ENCODE measurements at places on chromosomes 1 and 21.

DNA sequence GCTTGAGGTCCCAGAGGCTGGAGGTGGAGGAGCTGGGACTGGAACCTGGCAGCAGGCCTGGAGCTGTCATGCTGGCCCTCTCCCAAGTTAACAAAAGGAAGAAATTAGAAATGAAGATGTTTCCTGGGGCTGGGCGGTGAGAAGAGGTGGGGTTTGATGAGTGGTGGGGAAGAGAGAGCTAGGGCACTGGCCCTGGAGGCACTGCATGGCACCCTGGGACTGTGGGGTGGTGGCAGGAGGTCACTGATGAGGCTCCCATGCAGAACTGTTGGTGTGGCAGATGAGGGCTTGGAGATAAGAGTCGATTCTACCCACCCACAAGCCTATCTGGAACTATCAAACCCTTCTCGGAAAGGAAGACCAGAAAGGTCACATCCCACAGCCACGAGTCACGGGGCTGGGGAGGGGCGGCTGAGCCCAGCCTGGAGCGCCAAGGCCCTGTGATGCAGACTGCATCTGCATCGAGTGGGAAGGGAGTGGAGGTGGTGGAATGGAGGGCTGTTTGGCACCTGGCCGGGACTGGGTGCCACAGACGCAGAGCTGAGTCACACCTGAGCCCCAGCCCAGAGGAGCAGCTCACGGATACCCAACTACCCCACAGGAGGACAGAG, 29.4 kb downstream of the MRPL37 start:
- DNase-seq, result peak; percentile 70

- no peak for DNase-seq
Observed at GRCh38 chr1:19466112-19466561, 19.2 kb downstream of the CAPZB start.

GRCh38 chr1:94608142-94608851, 66.7 kb upstream of the F3 start:
- no peak for DNase-seq

- no peak for DNase-seq
Observed at GRCh38 chr1:165423136-165423535, 21.8 kb downstream of the RXRG start.

- DNase-seq, result peak; percentile 68
Observed at GRCh38 chr1:183633676-183634343, 1.8 kb downstream of the ARPC5 start.

DNA sequence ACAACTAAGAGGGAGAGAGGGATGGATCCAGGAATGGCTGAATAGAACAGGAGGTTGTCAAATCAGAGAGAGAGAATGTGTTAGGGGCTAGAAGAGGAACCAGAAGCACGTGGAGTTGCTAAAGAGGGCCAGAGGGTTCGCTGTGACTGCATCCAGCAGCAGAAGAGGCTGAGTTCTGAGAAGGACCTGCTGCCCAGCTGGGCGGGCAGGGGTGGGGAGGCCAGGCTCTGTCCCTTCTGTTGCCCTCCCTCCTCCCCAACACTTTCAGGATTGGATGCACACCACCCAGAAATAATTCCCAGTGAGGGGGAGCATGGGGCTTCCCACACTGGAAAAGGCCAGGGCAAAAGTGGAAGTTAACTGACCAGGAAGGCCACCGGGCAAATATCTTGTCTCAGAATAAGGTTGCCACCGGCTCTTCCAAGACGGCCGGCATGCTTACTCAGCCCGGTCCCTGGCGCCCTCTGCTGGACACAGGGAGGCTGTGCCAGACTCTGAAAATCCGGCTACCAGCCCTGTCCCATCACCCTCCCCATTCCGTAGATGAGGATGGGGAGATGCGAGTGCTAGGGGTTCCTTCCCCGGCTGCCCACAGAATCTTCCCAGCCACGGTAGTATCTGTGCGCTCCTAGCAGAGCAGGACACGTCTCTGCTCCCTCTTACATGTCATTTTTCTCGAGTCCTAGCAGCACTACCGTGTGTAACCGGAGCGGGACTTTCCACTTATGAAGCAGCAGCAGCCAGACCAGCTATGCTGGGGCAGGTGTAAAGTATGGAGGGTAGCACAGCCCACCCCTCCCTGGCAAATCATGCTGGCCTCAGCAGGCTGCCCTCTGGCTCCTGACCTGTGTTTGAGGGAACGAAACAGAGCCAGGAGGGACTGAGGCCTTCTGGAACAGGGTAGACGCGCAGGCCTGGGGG, 46.8 kb upstream of the A3GALT2 start:
- peak; percentile 81 for DNase-seq

DNA sequence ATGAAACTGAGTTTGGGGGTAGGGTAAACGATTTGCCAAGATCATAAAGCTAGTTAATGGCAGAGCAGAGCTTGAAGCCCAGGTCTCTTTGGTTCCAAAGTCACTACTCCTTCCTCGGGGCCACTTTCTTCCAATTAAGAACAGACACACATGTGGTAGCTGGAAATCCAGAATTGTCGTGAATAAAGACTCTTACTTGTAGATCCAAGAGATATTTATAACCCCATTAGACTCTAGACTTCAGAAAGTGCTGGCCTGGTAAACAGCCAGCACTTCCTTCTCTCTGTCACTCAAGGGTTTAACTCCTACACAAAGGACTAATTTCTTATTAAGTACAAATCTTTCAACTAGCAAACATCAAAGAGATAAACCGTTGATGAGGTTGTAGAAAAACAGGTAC, 2.7 kb downstream of the FAM163A start:
- no peak for DNase-seq

DNA sequence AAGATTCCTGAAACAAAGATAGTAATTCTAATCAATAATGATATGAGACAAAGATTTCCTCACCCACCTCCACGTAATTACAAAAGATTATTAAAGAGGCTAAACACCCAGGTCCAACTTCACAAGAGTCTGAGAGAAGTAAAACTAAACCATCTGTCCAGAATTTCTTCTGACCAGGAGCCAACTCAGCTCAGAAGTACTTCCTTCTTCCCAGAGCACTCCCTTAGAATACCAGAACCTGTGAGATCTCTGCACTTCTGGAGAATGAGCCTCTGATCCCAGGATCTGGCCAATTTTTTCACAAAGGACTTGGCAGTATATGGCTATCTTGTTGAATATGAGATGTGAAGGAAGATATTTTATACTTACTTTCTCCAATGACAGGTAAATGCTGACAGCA, 120.6 kb upstream of the PALMD start:
- no peak for DNase-seq

- DNase-seq, result peak; percentile 35
Observed at GRCh38 chr1:150995896-150996295, 10.8 kb downstream of the MINDY1 start.

GRCh38 chr21:45150638-45151131, 76.3 kb downstream of the ADARB1 start:
- DNase-seq, result no peak

- DNase-seq, result peak; percentile 93
Observed at GRCh38 chr1:221698579-221699349, 43.1 kb downstream of the DUSP10 start.

DNA sequence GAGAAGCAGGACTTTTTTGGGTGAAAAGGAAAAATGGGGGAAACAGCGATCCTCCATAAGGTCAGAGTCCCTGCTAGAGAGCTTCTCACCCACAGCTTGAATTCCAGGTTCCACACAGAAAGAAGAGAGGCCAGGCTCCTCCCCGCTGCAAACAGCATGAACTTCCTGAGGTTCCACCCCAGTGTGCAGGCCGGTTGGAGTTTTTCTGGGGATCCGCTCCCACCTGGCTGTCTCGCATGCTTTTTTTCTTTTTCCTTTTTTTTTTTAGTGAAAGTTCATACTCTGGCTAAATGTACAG, 595.1 kb upstream of the ZP4 start:
- no peak for DNase-seq

DNA sequence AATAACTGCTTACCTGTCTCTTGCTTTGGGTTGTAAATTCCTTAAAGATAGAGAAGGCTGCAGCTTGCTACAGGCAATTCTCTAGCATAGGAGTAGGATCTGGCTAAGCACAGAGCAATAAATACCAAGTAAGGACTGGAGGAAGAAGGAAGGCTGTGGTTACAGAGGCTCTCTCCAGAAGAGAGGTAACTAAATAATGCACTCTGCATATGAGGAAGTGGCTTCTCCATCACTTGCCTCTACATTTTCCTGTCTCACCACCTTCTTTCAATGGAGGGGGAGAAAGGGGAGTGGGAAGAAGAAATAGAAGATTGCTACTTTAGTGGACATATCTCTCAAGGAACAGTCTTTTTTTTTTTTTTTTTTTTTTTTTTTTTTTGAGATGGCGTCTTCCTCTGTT, 60.9 kb upstream of the LAX1 start:
- no peak for DNase-seq

DNA sequence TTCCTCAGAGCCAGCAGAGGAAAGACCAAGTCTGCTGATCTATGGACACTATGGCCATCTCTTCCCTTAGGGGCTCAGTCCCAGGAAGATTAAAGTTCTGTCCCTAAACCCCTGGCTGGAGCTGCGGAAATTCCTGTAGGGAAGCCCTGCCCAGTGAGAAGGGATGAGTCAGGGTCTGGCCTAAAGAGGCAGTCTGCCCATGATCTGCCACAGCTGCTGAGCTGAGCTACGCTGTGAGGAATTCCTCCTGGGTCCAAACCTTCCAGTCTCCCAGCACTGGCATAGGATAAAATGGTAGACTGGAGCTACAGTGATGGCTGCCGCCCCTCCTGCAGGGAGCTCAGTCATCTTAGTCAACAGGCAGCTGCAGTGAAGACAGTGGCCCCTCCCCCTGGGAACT, 213.7 kb downstream of the BRINP2 start:
- no peak for DNase-seq

GRCh38 chr1:61523229-61523628, 201.7 kb downstream of the TM2D1 start:
- no peak for DNase-seq

GRCh38 chr1:23343221-23344110, 618 bp downstream of the HNRNPR start:
- DNase-seq, result peak; percentile 69

DNA sequence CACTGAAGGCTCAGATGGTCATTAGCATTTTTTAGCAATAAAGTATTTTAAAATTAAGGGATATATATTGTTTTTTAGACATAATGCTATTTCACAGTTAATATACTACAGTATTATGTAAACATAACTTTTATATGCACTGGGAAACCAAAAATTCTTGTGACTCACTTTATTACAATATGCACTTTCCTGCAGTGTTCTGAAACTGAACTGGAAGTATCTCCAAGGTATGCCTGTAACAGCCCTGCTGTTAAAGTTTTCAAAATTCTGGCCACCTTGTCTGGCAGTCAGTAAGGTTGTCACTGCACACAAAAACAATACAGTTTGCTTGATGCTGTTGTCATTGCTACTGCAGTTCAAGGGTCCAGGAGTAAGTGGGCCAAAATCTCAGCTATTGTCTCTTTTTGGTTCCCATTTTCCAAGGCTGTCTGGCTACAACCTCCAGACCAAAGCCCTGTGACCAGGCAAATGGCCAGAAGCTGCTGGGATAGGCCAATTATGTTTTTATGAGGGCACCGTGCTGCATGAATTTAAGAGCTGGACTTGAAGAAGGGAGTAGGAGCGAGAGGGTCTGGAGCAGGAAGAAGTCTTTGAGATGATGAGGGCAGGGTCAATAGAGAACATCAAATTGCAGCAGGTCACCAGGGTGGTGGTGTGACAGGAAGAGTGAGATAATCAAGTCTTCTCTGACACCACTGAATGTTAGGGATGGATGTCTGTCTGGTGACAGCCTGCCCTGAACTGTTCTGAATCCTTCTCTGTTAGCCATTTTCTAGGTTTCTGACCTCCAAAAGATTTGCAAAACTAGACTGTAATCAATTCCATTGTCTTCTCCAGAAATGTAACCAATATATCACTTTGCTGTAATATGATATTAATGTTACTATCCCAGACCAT, 82.3 kb upstream of the CACHD1 start:
- no peak for DNase-seq

- no peak for DNase-seq
Observed at GRCh38 chr1:214970016-214970415, 112.5 kb upstream of the KCNK2 start.

- no peak for DNase-seq
Observed at GRCh38 chr1:182603646-182604174, 479 bp downstream of the RGS16 start.

- no peak for DNase-seq
Observed at GRCh38 chr1:195516036-195516435, 1092.2 kb downstream of the KCNT2 start.

GRCh38 chr1:217590598-217590997, 40.3 kb downstream of the GPATCH2 start:
- no peak for DNase-seq

GRCh38 chr1:18752409-18752808, 107.1 kb downstream of the TAS1R2 start:
- DNase-seq, result no peak

DNA sequence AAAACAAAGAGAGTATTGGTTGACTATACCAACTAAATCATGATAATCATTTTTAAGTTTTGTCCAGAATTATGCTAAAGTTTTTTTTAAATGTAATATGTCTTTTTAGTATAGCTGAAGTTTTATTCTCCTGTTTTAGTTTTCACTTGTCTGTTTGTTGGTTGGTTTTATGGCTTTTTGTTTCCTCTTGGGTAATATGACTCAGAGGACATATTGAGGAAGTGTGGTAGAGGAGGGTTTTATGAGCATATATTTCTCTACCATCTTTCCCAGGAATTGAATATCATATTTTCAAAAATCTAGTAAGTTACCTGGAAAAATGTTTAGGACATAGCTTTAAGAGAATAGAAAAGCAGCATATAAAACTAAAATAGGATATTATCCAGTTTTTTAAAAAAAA, 68.6 kb upstream of the MCOLN3 start:
- DNase-seq, result peak; percentile 25

- DNase-seq, result no peak
Observed at GRCh38 chr1:16926491-16927073, 4.9 kb downstream of the CROCC start.

- DNase-seq, result peak; percentile 71
Observed at GRCh38 chr1:198320759-198321158, 164.0 kb downstream of the NEK7 start.

GRCh38 chr1:205351984-205352713, 4.6 kb downstream of the KLHDC8A start:
- no peak for DNase-seq

DNA sequence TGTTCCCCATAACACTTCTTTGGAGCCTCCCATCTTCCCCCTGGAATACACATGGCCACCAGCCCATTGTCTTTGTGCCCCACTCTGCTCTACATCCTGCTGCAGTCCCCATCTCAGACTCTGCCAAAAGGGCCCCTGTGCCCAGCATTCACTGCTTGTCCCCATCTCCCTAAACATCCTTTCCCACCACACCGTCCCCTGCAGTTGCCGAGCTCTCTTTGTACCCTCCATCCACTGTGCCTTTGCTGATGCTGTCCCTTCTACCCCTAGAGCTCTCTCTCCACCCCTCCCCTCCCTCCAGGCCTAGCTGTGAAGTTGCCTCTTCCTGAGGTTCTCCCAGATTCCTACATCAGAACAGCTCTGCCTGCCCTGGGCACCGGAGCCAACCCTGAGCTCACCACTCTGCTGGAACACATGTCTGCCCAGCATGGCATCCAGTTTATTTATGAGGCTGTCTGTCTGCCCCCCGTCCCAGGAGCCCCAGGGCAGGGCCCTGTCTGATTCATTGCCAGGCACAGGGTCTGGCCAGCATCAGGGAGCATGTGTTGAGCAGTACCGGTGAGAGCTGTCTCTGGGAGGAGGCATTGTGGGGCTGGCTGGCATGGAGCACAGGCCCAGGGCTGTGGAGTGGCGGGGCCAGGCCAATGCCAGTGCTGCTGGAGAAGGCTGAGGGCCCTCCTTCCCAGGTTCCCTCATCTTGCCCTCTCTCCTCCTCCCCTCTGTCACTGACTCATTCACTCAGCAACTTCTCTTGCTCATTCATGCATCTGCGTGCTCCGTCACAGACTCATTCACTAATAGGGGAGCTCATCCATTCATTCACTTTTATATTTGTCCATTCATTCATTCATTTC, 28.8 kb downstream of the EDN2 start:
- no peak for DNase-seq

GRCh38 chr1:166925810-166926478, 49.4 kb downstream of the ILDR2 start:
- DNase-seq, result no peak
